ENCODE measurements at places on chromosomes 5 and 9.

DNA sequence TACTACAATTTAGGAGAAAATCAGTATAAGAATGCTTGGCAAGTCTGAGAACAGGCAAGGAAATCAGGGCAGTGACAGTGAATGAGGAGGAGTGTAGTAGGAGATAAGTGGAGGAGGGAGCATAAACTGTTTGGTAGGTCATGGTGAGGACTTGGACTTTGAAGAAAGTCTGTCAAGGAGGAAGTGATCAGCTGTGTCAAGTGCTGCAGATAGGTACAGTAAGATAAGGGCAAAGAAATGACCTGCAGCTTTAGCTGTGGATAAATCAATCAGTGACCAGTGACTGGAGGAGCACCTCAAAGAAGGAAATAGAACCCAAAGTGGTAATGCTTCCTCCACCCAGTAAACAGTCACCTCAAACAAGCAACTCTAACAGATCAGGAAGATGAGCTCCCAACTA is 106.3 kb downstream of the RAPGEF6 start:
- DNase-seq, result no peak

DNA sequence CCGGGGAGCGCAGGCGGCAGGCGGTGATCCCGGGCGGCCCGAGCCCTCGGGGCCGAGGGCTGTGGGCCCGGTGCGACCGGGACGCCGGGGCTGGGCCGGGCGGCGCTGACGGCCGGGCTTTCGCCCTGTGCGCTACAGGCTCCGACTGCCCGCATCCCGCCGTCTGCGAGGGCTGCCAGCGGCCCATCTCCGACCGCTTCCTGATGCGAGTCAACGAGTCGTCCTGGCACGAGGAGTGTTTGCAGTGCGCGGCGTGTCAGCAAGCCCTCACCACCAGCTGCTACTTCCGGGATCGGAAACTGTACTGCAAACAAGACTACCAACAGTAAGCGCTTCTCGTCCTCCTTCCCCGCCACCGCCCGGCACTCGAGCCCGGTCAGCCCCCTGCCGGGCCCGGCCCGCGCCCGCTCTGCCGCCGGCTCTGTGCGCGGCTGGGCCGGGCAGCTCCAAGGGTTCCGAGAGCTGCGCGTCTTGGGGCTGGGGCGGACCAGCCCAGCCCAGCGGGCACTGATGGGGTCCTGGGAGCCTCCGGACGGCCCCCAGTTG is 1.6 kb downstream of the LMX1B start:
- no peak for DNase-seq

GRCh38 chr5:124920909-124921666 is 174.6 kb upstream of the ZNF608 start:
- DNase-seq, result no peak

DNA sequence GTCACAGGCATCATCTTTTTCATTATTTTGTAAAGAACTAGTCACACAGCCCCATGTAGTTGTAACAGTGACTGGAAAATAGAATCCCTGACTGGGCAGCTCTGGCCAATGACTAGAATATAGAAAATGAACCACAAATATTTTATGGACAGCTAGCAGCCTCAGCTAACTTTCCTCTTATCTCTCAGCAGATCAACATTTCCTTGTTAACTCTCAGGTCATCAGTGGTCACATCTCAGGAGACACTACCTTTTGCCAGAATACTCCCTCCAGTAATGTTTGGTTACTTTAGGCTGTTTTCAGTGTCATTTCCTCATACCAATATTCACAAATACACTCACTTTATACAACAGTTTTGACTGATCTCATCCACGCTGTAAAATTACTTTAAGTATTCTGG is 43.9 kb downstream of the FAM169A start:
- no peak for DNase-seq

- no peak for DNase-seq
Observed at GRCh38 chr5:82018462-82018861, 46.6 kb downstream of the ATG10 start.

DNA sequence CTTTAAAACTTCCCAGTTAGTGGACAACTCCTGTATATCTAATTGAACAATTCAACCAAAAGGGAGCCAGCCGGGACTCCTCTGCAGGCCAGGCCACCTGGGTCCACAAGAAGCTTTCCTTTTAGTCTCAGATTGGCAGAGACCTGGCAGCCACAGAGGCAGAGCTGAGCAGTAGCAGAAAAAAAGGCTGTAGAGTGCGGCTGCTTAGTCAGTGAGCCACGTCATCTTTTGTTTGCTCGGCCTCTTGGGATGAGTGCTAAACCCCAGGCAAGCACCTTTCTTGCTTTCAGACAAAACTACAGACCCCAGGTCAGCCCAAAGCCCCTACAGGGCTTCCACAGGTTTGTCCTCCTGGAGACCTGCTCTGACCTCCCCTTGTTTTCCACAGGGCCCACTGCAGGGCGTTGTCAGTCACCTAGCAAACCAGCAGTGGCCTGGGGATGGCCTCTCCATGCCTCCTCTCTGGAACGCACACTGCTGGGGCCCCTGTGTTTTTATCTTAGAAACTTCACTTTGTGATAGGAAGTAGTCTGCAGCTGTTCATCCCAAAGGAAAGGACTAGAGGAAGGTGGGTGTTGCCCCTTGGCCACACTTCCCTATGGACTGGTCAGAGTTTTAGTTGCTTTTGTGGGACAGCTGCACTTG is 49.9 kb downstream of the SHB start:
- DNase-seq, result no peak

DNA sequence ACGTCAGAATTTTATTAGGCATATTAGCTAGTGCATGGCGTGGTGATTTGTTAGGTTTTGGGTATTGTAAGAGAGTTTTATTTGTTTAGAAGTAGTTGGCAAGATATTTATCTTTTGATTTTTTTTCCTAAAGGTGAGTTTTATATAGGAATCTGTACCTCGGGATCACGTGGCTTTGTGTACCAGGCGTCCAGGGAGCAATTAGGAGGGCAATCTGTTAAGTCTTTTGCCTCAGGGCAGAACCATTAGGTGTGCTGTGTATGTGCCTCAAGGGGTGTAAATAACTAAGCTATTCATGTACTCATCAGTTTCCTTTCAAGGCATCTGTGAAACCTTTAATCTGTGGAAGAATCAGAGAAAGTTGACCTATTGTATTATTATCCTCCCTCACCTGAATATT is 39.4 kb downstream of the ZSWIM6 start:
- DNase-seq, result no peak

DNA sequence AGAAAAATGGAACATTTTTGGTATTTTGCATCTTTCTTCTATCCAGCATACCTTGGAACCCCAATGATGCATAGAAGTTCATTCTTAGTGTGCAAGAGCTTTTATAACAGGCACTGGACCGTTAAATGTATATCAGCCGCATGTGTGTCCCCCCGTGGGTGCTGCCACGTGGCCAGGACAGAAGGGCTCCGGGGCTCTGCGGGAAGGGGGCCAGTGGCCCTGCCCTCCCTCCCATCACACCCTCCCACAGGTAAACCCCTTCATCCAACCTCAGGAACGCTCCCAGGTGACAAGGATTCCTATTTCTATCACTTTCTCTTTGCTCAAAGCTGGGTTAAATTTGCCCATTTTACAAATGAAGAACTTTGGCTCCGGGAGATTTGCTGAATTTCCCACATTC is 393.4 kb upstream of the IRX4 start:
- DNase-seq, result no peak

DNA sequence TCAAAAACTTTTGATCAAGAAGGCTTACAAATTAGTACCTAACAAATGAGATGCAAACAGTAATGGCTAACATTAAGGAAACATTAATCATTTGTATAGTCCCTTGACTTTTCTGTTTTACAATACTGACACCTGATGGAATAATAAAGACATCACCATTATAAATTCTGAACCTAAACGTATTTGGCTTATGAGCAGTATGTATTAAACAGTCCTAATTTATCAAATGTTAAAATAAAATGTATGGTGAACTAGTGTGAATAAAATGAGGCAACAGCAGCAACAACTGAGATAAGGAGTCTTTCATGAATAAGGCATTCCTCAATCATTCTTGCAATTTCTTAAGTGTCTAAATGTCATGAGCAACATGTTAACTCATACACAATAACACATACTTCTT is 6.0 kb downstream of the PUM3 start:
- DNase-seq, result no peak

DNA sequence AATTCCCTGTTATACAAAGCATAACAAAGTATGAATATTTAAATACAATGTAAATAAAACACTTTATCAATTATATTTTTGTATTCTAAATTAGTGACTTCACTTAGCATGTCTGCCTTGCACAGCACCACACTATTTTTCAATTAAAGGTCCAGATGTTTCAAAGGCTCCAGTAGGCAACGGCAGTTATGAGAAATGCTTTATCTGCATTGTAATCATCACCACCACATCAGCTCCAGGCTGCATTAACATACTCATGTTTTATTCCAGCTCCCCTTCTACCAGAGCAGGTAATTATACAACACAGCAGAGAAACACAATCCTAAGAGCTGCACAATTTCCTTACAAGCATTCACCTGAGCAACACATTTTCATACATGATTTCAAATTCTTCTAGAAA is 102.8 kb downstream of the MAPKAP1 start:
- no peak for DNase-seq

DNA sequence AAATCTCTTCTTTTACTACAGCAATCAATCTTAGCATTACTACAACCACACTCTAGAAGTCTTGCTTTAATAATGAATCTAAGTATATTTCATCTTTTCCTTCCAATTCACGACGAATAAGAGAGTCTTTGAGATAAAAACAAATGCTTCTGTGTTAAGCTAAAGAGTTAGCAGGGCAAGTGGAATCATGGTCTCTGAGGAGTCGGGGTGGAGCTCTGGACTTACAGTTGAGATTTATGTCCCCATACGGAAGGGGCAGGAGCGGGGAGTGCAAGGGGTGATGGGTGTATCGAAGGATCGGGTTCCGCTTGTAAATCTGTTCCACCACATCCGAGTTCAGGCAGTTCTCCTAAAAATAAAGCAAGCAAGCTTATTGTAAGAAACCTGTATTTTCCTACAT is 59.0 kb upstream of the RETREG1 start:
- no peak for DNase-seq

DNA sequence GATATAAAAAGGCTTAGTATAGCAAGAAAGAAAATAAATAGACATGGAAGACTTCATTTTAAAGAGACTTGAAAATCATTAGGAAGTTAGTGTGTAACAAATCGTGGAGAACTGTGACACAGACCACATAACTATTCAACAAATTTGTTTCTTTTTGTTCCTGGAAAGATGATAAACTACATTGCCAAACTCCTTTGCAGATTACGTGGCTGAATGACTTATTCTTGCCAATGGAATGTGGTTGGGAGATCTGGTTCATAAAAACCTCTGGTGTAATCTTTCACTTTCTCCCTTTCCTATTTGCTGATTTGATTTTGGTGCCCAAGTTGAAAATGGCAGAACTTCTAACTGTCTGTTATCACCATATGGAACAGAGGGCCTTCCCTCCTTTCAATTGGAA is 328.9 kb upstream of the MEF2C start:
- DNase-seq, result no peak

GRCh38 chr9:76162086-76162730 is 232.0 kb downstream of the RFK start:
- no peak for DNase-seq

- no peak for DNase-seq
Observed at GRCh38 chr9:20262611-20263010, 359.7 kb downstream of the MLLT3 start.

DNA sequence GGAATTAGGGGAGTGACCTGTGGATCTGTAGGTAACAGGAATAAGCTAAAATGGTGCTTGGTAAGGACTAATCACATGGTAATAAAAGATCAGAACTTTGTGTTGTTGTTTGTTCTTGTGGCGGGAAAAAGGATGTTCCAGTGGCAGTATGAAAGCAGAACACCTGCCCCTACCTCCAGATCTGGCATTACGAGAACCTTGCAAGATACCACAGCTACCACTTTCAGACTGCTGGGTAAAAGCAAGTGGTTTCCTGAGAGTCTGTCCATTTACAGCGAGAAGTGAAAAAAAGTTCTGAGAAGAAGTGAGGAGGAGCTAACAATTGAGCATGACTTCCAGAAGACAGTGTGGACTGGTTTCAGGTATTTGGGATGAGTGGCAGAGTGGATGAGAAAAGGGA is 252.5 kb downstream of the TLE4 start:
- DNase-seq, result no peak

GRCh38 chr9:88741335-88741734 is 206.4 kb downstream of the NXNL2 start:
- no peak for DNase-seq

- DNase-seq, result no peak
Observed at GRCh38 chr5:75614176-75614575, 2.9 kb downstream of the ANKDD1B start.

GRCh38 chr9:26296910-26297572 is 595.6 kb downstream of the CAAP1 start:
- DNase-seq, result no peak

DNA sequence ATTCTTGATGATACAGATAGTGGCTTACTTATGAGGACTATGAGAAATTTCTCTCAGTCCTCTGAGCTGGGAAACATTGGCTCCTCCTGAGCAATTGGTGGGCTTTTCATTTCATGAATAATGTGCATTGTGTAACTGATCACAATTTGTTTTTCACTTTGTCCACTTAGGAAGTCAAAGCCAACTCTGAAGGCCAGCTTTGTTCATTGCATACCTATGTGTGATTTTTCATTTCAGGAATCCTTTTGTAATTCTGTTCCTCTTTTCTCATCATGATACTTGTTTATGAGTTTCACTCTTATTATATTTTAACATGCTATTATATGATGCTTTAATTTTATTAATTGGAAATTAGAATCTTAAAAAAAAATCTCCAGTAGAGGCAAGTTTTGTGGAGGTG is 483.0 kb downstream of the EBF1 start:
- no peak for DNase-seq

DNA sequence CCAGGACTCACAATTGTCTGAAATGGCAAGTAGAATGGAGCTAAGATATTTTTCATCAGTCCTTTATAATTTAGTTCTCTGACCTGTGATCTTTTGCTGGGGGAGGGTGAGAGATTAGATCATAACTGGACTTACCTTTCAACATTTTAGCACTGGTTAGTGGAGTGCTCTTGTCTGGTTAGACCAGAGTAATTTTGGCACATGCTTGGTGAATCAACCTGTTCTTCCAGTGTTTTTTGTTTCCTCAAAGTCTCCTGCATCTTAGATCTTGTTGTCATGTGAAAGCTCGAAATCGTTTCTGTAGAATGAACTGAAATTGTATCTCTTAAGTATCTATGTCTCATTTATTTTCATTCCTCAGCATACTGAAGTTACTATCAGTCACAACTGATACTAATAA is 122.4 kb downstream of the TLE4 start:
- no peak for DNase-seq

- no peak for DNase-seq
Observed at GRCh38 chr9:26346942-26347477, 545.6 kb downstream of the CAAP1 start.

- no peak for DNase-seq
Observed at GRCh38 chr5:78886341-78887230, 98.5 kb downstream of the ARSB start.

GRCh38 chr9:126112135-126112720 is 214.4 kb upstream of the MVB12B start:
- DNase-seq, result no peak

Data from ascending aorta (tissue), 2 donors.